ENCODE measurements at places on chromosomes 1 and 21. TPM values are rescaled to one million over a fixed set of nuclear protein-coding genes. Genes with fewer than 3 reads are reported as not detected.

Gene CHI3L1
- total RNA-seq = 3.4 TPM

Gene MTARC2
- total RNA-seq = 81.3 TPM

Gene COL8A2
- 10.0 TPM for total RNA-seq

GRCh38 chr1:23369335-23370013, at the start of gene ZNF436:
ZNF436 (minus strand) TSS chr1:23369836; CDS start chr1:23368005, 1,831 bp downstream.
- peak; percentile 85 for DNase-seq

DNA sequence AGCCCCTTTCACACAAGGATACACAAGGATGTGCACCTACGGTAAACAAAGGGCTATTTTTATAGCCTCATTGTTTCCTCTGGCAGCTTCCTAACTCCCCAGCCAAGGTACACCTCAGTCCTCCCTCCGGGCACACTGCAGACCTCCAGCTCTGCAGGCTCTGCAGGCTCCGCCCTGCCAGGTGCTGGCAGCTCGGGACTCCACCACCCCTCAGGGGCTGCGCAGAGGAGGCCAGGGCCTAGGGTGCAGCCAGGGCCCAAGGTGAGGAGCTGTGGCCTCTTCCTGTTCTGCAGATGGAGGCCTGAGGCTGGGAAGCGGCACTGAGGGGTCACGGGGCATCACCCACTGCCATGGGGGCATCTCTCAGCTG, 19.8 kb upstream of the CLSTN1 start:
- no peak for DNase-seq

GRCh38 chr1:113895098-113895497, 7.7 kb upstream of the BCL2L15 start:
- no peak for DNase-seq

DNA sequence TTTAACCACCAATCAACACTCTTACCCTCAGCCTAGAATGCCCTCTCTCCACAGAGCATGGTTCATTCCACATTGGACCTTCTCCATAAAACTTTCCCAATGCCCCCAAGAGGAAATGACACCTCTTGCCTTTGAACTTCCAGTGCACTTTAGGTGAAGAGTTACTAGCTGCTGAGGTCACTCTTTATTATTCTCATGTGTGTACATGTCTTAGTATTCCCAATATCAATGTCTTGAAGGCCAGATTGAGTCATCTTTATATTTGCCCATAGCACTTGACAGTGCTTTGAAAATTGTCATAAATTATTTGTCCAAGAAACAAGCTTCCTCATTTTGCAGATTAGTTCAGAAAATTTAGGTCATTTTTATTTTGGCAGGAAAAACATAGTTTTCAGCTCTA, 8.1 kb upstream of the DNASE2B start:
- DNase-seq = no peak

DNA sequence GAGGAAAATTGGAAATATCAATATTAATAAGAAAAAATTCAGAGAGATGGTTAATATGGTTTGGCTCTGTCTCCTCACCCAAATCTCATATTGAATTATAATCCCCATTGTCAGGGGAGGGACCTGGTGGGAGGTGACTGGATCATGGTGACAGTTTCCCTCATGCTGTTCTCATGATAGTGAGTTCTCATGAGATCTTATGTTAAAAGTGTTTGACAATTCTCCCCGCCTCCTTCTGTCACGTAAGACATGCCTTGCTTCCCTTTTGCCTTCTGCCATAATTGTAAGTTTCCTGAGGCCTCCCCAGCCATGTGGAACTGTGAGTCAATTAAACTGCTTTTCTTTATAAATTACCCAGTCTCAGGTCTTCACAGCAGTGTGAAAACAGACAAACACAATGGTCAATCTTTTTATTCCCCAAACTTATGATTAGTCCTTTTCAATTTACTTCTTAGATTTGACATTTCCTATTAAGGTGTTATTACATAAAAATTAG, 11.0 kb downstream of the EGLN1 start:
- no peak for DNase-seq

GRCh38 chr21:34330055-34330454, 33.8 kb upstream of the KCNE2 start:
- no peak for DNase-seq

DNA sequence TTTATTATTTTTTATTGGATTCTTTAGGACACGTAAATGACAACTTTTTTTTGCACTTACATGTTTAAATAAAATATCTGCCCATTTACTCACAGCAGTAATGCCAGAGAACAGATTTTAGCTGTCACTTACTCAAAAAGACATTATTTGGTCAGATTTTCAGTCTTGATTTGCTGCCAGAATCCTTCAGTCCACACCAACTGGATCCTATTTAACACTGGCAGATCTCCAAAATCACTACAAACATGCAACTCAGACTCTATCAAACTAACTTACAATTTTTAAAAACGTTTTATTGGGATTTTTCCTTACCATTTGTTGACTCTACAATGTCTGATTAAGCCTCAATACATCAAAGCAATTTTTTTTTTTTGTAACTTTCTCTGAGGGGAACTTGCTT, 11.1 kb downstream of the ATP6V1G3 start:
- no peak for DNase-seq

- DNase-seq = no peak
Observed at GRCh38 chr1:85445906-85446305, 19.1 kb downstream of the DDAH1 start.

DNA sequence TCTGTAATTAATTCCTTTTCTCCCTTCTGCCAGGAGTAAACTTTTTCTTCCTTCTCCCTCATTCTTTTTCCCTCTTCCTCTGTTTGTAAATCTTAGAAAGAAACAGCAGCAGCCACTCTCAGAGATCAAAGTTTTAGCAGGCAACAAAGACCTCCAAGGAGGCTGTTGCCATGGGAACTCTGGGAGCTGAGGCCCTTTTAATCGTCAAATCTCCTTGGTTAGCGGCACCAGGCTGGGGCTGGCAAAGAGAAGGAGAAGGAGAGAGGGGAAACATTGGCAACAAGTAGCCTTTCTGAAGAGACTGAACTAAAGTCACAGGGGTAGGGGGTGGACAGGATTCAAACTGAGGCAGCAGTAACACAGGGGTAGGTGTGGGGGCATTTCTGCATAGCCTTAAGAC, 25.2 kb downstream of the ILDR2 start:
- no peak for DNase-seq

Gene MMEL1
- 2.5 TPM for total RNA-seq

GRCh38 chr1:42128499-42128898, 24.7 kb upstream of the GUCA2B start:
- DNase-seq = no peak

- peak; percentile 12 for DNase-seq
Observed at GRCh38 chr1:100350787-100351094, 1.6 kb upstream of the CDC14A start.

Gene NPR1
- total RNA-seq = 20.9 TPM

Data from thyroid gland (tissue), 4 donors.